ENCODE measurements at places on chromosomes 2 and 18.

- no peak for DNase-seq
Measured at GRCh38 chr2:71784734-71785511, 331.6 kb downstream of the DYSF start.

DNA sequence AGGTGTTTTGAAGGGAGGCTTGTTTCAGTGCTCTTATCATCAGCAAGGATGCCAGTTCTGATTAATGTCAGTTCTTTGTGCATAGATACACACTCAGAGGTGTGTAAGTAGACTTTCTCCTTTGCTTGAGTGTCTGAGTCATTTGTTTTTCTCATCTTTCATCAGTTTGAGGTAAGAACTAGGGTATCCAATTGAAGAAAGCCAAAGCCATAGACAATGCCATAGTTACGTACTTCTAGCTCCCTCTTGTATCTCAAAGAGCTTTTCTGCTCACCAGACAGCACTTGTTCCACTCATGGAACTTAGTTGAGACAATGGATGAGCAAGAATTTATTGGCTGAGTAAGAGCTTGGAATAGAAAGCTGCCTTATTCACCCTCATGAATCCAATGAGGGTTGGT lies 520.1 kb downstream of the PIK3C3 start:
- DNase-seq = no peak

- DNase-seq = no peak
Measured at GRCh38 chr18:8800876-8801262, 95.5 kb downstream of the MTCL1 start.

DNA sequence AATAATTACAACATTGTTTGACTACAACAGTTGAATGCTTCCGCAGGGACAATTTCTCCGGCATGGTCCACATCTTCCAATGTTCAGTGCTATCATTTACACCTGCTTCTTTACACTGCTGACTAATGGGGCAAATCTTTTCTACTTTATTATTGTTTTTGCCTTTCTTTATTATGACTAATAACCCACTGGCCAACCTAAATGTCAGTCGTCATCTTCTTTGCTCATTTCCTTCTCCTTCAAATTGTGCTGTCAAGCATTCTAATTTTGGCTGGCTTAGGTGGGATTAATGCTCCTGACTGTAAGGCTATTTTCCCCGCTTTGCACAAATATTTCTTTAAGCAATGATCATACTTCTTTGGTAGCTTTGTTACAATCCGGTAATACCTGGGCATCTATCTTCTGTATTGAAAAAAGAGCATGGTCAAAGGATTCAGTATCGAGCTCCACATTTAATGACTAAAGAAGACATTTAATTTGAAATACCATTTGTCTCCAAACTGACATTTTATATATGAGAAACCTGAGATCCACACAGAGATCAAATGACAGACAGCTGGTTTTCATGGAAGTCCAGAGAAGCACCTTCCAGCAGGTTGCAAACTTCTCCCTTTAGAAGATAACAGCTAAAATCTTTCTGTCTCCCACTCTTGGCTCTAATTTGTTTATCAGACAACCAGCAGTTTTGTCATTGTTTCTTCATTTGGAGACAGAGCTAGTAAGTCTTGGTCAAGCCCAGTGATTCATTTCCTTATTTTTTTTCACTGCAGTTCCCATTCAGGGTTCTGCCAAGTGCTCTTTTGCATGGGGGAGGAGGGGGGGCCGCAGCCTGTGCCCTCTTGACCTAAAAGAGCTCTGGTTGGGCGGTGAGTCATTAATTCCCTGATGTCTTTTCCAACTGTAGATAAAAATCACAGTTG lies 132.9 kb downstream of the SOCS6 start:
- peak; percentile 7 for DNase-seq

DNA sequence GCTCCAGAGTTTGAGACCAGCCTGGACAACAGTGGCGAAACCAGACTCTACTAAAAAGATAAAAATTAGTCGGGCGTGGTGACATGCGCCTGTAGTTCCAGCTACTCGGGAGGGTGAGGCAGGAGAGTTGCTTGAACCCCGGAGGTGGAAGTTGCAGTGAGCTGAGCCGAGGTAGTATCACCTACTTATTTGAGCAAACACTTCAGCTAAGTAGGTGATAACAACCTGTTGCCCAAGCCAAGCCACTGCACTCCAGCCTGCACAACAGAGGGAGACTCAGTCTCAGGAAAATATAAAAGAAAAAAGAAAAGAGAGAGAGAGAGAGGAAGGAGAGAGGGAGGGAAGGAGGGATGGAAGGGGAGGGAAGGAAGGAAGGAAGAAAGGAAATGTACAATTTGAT lies 21.3 kb downstream of the FER1L5 start:
- no peak for DNase-seq

DNA sequence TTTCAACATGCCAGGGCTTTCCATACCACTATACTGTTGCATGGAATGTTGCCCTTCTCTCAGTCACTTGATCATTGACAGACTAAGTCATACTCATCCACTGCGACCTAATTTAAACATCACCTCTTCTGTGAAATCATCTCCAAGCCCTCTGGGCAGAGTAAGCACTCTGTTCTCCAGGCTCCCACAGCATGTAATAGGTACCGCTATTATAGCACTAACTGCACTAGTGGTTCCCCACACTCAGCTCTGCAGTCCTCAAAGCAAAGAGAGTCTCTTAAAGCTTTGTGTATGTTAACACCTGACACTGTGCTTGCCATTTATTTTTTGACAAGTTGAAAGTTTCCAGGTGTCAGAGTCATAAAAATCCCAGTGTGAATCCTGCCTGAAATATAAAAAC lies 947.2 kb downstream of the ERBB4 start:
- DNase-seq = no peak

DNA sequence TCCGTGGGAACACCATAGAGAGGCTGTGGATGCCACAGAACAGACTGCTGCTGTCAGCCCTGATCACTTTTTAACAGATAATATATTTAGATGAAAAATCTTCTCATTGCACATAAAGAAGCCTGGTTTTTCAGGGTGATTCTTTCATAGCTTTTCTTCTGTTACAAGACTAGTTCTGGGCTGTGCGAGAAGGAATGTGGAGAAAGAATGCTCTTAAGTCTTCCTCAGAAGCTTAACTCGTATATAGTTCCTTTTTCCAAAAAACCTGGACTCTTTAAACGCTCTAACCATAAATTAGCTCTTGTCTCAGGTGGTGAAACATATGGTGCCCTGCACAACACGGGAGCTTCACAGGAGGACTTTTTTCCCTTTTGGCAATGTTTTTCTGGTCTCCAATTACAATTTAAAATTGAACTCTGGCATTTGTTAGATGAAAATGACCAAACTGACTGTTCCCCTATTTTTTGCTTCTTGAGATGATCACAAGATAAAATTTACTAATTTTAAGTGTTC lies 125.9 kb upstream of the SMAD7 start:
- no peak for DNase-seq

DNA sequence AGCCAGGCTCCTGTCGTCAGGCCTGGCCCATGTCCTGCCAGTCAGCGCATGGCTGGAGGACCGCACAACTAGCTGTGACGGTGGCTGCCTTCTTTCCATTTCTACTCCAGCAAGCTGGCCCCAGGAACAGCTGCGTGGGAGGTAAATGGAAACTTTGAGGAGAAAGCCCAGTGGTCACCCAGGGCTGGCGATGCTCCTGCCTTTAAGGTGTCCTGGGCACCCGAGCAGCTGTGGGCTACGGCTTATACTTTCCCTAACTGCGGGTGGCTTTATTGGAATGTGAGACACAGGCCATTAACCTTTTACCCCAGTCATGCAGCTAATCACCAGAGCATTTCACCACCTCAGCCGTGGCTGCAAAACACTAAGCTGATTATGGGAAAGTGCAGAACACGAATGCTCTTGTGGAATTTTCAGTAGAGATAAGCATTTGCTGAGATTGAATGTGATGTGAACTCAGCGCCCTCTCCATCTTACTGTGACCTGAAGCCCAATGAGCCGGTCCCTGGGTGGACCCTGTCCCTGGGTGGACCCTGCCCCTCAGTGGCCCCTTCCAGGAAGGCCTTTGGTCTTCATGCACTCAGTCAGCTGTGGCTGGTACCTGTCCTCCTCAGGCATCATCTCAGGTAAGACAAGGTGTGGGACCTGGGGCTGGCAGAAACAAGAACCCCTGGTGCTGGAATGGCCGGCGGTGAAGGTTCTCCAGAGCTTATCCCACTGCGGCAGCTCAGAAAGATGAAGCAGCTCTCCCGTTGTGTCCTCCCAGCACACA lies 275.4 kb upstream of the HS6ST1 start:
- DNase-seq = no peak

GRCh38 chr2:103138123-103138901 lies 376.5 kb downstream of the TMEM182 start:
- no peak for DNase-seq

GRCh38 chr2:226658555-226658954 lies 141.1 kb downstream of the IRS1 start:
- no peak for DNase-seq

DNA sequence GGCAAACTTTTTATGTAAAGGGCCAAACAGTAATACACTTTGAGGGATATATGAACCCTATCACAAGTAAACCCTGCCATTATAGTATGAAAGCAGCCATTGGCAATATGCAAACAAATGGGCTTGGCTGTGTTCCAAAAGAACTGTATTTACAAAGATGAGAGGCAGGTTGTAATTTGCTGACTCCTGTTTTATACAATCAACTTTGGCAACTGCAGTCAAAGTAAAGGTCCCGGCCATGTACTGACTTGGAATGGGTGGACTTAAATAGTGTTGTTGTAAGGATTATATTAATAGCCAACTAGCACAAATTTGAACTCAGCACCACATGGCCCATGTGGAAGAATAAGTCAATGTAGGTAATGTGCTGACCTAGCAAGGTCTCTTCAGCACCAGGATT lies 223.4 kb downstream of the WDPCP start:
- DNase-seq = no peak

GRCh38 chr2:94879982-94880377 lies 8.8 kb downstream of the TEKT4 start:
- no peak for DNase-seq

DNA sequence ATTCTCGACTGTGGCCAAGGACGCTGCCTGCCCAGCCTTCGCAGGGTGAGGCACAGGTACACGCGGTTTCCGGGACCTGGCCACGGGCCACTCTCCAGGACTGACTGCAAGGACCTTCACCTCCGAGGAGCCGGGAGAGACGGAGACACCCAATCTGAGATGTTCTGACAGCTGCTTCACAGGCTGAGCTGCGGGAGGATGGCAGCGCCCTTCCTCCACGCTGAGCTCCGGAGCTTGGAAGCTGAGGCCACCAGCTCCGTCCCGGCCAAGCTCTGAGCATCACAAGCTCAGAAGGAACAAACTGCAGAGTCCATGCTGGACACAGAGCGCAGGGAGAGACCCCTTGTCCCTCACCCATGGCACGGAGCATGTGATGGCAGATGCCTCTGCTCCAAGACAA lies 71.1 kb upstream of the CTDP1 start:
- DNase-seq = no peak

DNA sequence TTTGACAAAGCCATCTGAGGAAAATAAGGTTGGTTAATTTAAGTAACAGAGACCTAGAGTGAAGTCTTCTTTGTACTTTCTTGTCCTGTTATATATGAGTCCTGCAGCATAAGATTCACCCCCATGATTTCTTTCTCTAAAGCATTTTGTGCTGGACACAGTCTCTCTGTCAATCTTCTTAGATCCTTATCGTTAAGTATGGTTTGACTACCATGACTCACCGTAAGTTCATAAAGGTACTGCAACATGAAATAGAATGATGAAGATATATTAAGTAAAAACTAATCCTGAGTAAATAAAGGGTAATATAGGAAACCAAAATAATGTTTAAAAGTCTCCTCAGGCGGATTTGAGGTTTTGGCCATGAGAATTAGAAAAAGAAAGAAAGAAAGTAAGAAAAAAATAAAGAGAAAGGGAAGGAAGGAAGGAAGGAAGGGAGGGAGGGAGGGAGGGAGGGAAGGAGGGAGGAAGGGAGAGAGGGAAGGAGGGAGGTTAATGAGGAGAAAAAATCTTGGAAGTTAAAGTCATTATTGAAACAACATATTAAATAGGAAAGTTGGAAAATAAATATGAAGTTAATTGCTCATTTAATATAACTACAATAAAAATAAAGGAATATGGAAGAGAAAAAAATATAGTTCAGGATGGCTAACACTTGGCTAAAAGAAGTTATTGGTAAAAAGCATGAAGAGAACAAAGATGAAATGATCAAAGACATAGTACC lies 980.3 kb upstream of the CDH2 start:
- no peak for DNase-seq

GRCh38 chr2:173929441-173929840 lies 35.7 kb downstream of the SP3 start:
- no peak for DNase-seq

DNA sequence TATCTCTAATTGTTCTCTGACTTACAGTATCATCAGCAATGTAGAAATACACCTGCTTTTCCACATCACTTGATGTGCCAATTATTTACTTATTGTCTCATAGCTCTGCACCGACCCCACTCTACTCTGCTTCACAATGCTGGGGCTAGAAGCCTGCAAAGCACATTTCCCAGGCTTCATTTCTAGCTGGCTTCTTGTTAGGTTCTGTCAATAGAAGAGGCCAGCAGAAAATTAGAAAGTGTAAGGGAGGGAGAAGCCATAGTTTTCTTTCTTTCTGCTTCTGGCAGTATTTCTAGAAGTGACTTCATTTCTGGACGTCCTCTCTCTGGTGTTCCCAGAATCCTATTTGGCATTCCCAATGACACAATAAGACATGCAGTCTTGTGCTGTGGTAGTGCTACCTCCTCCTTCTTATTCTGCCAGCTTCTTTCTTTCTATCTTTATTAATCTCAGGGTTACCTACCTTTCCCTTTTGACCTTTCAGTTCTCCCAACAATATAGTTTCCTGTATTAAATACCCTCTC lies 12.5 kb upstream of the TANC1 start:
- no peak for DNase-seq

DNA sequence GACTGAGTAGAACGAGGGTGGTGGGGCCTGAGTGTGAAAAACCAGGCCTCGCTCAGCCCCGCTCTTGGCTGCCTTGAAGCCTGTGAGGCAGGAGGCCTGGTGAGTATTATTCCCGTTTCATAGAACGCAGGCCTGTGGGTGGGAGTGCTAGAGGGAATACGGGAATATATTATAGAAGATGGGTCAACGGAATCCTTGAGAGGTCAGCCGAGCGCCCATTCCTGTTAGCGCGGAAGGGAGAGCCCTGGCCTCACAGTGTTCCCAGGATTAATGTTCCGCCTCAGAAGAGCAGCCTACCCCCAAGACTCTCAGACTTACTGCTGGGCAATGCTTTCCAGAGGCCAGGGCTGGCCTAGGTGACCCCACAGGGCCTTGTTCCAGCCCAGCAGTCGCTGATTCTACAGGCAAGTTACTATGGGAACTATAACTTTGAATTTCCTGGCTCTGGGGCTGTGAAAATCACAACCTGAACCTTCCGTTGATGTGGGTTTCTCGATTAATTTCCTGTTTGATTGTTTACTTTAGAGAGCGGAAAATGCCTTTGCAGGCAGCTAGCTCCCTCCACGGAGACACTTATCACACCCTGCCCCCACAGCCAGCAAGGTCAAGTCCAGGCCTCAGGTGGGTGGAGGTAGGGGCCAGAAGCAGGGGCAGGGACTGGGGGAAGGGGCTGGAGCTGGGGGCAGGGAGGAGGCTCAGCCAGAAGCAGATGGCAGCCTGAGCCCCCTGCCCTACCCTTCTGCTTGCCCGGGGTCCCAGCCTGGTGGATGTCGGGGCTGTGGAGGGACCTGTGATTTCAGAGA lies 108.3 kb downstream of the SMAD7 start:
- DNase-seq = peak; percentile 78

- no peak for DNase-seq
Measured at GRCh38 chr2:157880927-157881326, 4.8 kb upstream of the ACVR1 start.

Data from activated CD4-positive, alpha-beta T cell treated with anti-CD3 and anti-CD28 coated beads, Interleukin-10, Interleukin-2, amounts not matched to agents 100 ng/mL and 50 ng/mL, durations not matched to agents 16 hours and 8 hours (primary cell).